ENCODE measurements at places on chromosomes 11 and 22.

GRCh38 chr22:35777335-35777975 is 59.8 kb downstream of the APOL5 start:
- no peak for DNase-seq

DNA sequence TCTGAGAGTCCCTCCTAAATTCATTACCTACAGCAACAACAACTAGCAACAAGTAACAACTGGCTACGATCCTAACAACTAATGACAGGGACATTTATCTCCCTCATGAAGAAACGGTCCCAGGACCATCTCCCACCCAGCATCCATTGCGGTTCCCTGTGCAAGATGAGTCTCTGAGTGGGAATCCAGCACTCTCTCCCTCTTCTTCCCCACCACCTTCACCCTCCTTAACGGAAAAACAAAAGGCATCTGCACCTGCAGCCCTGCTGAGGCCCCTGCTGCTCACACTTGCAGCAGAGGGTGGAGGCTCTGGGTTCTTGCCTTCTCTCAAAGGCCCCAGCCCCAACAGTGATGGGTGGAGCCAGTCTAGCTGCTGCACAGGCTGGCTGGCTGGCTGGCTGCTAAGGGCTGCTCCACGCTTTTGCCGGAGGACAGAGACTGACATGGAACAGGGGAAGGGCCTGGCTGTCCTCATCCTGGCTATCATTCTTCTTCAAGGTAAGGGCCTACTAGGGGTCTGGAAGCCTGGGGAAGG is at the start of gene CD3G:
Gene CD3G, plus strand, starts transcription at position 364 of the 535 bp plus-strand sequence. Its CDS starts 80 bp downstream, at position 444.
- no peak for DNase-seq

- DNase-seq, result no peak
Observed at GRCh38 chr11:127656116-127656836, 655.7 kb upstream of the KIRREL3 start.

DNA sequence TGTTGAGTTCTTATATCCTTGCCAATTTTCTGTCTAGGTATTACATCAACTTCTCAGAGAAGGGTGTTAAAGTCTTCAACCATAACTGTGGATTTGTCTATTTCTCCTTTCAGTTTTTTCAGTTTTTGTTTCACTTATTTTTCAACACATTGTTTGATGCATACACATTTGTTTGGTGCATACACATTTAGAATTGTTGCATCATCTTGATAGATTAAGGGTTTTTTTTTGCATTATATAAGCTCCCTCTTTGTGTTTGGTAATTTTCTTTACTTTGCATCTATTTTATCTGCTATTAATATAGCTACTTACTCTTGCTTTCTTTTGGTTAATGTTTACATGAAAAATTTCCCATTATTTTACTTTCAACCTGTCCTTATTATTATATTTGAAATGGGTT is 20.8 kb upstream of the TRAF6 start:
- DNase-seq, result no peak

DNA sequence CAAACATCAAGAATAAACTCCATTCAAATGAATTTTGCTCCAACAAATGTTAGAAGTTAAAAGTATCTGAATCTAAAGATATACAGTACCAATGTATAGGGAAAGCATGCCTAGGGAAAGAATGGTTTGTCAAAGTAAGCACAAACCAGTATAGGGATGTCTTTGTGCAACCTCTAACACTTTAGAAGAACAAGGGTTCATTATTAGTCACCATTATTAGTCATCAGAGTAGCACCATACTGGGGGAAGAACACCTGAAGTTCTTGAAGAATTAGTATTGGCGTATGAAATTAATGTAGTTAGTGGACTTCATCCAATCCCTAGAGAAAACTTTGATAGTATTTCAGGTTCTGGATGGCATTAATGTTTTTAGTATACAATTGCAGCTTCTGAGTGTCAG is 943.7 kb downstream of the METTL15 start:
- DNase-seq, result no peak

DNA sequence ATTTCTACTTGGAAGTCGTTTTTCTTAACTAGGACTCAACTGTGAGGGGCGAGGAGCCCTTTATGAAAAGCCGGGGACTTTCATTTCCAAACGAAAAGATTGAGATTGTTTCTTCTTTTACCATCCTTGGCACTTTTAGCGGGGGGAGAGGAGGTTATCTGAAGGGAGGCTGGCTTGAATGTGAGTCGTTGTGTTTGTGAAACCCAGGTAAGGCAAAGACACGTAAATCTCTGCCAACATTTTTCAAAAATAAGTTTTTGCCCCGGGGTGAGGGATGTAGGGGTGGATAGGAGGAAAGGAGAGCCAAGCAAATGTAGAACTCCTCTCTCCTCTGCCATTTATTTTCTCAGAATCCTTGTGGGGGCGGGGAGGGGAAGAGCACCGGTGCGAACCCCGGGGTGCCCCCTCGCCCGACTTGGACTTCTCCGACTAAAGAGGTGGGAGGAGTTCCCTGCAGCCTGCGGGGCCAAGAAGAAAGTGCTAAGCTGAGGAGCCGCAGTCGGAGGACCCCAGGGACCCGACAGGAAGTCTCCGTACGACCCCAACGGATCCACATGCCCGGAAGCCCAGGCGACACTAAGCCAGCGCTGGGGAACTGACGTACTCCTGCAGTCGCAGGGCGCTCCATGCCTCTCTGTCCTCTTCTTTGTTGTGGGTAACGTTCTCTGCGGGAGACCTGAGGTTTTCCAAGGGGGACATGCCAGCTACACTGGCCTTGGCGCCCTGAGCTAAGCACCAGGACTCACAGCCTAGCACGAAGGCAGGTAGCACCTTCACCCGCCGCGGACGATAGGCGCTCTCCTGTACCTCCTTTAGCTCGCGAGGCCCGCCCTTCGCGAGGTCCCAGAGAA is 2.4 kb upstream of the WT1 start:
- no peak for DNase-seq

DNA sequence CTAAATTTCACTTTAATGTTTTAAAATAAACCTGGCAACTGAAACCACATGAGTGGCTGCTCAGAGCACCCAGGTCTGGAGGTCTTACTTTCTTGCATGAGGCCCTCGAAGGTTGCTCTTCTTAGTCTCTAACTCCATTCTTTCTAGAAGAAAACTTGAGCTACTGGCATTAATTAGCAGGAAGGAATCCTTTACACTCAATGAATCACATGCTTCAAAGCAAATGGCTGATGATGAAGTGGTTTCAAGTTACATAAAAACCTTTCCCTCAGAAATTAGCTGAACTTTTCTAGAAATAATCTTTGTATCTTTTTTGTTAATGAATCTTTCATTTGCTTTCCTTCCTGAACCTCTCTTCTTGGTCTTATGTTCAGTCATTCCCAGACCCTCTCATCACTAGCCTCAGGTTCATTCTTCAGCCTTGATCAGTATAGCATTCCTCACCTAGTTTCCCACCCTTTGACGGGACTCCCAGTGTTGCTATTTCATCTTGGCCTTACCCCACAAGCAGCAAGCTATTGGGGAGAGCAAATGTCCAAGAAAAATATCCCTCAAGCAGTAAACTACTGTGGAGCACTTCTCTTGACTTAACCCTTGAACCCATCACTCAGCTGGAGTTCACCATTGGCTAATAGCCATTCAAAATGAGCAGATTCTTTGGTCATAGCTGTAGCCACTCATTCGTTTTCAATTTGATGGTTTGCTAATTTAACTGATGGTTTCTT is 75.1 kb downstream of the INSC start:
- DNase-seq, result no peak

DNA sequence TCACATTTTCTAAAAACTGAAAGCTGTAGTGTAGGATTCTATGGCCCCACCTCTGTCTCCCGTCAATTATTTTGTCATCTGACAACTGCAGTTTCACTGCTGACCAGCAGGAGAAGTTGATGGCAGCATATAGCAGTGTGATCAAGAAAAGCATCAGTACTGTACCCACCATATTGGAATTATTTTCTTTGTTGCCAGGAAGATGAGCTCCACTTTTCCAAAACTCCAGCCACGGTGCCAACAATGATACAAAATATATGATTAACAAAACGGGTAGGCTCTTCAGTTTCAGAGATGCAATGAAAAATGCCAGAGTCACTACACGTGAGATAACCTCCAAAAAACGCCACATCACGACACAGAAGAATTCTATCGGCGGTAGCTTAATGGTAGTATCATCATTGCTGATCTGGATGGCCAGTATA is 41.3 kb downstream of the XKR3 start:
- peak; percentile 1 for DNase-seq

GRCh38 chr11:94793002-94793401 is 24.8 kb downstream of the AMOTL1 start:
- DNase-seq, result no peak

- DNase-seq, result no peak
Observed at GRCh38 chr11:30471244-30471643, 114.9 kb downstream of the MPPED2 start.

GRCh38 chr11:57414612-57415212 is 12.2 kb downstream of the SLC43A3 start:
- no peak for DNase-seq

DNA sequence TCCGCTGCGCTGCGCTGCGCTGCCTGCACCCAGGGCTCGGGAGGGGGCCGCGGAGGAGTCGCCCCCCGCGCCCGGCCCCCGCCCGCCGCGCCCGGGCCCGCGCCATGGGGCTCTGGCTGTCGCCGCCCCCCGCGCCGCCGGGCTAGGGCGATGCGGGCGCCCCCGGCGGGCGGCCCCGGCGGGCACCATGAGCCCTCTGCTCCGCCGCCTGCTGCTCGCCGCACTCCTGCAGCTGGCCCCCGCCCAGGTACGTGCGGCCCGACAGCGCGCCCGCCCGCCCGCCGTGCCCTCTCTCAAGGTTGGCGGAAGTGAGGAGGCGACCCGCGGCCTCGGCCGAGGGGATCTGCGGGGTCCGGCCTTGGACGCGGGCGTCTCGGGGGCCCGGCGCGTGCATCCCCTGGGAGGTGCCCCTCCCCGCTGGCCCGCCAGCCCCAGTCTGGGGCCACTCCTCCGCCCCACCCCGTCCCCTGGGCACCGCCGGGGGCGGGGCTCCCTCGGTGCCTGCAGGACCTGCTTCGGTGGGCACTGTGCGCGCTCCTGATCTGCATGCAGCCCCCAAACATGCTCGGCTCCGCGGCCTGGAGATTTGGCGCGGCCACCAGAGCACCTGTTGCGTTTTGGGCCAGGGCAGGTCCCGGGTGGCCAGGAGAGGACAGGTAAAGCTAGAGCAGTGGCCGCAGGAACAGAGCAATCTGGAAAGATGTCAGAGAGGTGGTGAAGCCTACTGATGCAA is 429 bp downstream of the VEGFB start:
- DNase-seq, result peak; percentile 68

- no peak for DNase-seq
Observed at GRCh38 chr11:87304412-87304811, 266.7 kb downstream of the TMEM135 start.

DNA sequence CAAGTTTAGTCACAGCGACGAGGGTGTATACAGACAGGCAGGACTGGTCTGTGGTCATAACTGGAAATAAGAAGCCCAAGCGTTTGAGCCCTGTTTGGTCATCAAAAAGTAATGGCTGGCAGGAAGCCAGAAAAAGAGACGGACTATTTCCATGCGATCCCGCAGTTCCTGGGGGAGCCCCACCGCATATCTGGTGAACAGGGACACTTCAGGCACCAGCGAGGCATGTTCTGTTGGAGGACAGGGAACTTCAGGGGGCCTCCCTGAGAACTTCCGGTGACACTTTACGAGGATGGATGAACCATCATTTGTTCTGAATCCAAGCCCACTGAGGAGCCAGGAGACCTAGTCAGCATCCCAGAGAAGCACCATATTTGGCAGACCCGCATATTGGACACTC is 29.7 kb upstream of the TRIM29 start:
- DNase-seq, result no peak

- DNase-seq, result no peak
Observed at GRCh38 chr11:116885951-116886655, 48.7 kb upstream of the APOA1 start.

GRCh38 chr11:33490842-33491370 is 209.7 kb downstream of the C11orf91 start:
- DNase-seq, result no peak

DNA sequence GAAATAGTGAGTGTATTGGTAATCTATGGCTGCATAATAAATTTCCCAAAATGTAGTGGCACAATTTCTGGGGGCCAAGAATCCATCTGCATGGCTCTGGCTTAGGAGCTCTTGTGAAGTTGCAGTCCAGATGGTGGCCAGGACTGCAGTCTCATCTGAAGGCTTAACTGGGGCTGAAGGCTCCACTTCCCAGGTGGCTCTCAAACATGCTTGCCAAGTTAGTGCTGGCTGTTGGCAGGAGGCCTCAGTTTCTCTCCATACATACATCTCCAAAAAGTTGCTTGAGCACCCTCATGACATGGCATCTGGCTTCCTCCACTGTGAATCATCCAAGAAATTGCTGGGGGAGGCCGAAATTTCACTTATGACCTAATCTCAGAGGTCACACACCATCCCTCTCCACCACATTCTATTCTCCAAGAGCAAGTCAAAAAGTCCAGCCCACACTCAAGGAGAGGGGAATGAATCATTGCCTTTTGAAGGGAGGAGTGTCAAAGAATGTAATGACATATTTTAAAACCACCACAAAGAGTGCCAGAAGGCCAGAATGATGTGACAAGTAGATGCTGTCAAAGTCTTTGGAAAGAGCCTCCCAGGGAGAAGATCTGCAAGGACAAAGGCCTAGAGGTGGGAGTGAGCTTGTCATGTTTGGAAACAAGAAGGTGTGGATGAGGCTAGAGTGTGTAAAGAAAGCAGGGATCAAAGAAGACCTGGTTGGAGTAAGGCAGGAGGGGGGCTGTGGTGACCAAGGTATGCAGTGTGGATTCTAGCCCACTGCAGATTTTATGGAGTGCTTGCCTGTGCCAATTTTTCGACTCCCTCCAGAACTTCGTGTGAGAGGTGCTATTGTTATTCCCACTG is 566.2 kb downstream of the MIAT start:
- no peak for DNase-seq

DNA sequence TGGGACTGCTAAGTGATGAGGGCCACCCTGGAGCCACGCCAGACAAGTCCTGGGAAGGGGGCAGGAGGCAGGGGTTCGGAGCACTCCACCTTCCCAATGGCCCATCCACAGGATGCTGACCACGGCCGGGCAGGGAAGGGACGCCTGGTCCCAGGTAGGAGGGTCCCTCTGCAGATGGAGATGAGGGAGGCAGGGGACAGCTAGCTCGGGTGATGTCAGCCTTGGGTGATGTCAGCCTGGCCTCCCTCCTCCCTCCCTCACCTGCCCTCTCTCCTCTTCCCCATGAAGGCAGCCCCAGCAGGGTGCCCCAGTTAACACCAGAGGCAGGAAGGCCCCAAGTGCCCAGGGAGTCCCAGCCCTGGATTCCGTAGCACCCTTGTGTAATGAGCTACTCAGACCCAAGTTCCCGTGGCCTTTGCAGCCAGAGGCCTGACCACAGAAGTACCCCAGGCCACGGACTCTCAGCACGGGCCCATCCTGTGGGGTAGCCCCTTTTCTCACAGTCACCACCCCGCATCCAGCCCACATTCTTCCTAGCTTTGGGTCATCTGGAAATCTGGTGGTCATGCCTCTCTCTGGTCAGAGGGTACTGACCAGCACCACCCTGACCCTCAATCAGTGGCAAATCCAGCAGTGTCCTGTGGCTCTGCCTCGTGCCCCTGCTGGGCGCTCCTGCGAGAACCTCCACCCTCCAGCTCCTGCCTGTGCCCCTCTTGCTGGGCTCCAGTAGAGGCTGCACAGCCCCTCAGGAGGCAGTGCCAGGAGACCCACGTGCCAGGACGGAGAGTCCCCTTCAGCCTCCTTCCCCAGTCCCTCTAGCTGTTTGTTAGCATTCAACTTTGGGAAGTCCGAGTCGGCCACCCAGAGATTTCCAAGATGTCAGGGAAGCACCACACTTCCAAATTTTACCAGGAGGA is 47.4 kb downstream of the SHANK2 start:
- peak; percentile 28 for DNase-seq

- peak; percentile 90 for DNase-seq
Observed at GRCh38 chr11:126416542-126417090, 61.1 kb downstream of the ST3GAL4 start.

Data from NCI-H1417 (cell line).